ENCODE measurements at places on chromosomes 11 and 22.
A peak's percentile ranks its signal among the peaks of the same experiment; 100 is the strongest.

DNA sequence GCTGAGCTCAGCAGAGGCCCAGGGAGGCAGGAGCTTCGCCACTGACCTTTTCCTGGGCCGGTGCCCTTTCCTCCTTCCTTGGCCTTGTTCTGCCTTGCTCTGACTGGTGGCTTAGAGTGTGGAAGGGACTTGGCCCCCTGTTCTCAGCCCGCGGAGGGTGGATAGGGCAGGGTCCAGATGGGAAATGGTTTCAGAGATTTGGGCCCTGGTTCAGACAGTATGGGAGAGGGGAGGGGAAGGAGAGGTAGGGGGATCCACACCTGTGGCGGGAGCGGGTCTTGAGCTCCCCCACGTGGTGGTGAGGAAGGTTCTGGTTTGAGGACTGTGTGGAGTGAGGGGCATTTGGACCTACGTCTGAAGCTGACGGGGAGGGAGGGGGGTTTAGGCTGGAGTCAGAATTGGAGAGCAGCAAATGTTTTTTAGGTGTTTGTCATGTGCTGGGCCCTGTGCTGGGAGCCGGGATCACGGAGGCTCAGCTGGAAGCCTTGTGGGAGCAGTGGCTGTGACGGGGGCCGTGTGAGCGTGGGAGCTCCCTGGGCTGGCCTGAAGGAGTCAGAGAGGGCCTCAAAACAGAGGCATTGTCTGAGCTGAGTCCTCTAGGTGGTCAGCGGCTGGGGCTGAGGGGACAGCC lies 27.2 kb downstream of the SHANK3 start:
- no peak for DNase-seq

GRCh38 chr22:48396785-48397530 lies 1430.7 kb downstream of the BRD1 start:
- DNase-seq: no peak

- DNase-seq: no peak
Observed at GRCh38 chr11:108253176-108253575, 30.3 kb downstream of the ATM start.

DNA sequence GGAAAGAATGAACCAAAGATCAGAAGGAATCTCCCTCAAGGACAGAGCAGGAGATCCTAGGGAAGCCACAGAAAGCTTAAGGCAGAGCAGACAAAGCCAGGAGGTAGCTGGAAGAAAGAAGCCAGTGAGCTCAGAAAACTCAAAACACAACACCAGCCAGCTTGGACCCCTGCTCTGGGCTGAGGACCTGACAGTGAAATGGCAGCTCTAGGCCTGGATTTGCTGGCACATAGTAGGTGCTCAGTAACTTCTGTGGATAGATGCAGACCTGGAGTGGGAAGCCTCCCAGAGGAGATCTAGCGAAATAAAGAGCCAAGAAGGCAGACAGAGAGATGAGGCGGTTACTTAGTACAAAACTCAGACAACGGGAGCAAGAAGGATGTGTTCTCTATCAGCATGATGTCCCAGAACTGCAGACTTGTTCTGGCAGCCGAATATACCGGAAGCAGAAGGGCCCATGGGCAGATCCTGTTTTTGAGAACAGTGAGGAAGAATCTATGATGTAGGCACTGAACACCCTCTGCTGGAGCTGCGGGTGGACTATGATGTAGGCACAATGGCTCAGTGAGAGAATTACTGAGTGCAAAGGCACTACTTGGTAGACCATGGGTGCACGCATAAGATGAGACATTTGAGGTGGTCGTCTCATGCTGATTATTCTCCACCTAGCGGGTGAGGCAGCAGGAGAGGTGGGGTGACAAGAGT lies 4.8 kb downstream of the ROBO4 start:
- DNase-seq: no peak

- no peak for DNase-seq
Observed at GRCh38 chr11:2179516-2179915, 7.9 kb upstream of the TH start.

DNA sequence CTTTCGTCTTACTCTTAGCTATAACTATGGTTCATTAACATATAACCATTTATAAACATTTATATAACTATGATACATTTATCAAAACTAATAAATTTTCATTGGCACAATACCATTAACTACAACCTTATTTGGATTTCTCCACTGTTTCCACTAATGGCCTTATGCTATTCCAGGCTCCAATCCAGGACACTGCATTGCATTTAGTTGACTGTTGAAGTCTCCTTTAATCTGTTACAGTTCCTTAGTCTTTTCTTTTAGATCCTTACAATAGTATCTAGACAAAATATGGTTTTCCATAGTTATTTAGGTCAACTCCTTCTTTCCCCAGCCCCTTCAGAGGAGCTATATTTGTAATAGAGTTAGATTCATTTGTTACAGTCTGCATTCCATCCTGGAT lies 47.2 kb downstream of the CCDC34 start:
- no peak for DNase-seq

GRCh38 chr22:31951194-31952093 lies 7.1 kb downstream of the YWHAH start:
- DNase-seq: no peak

DNA sequence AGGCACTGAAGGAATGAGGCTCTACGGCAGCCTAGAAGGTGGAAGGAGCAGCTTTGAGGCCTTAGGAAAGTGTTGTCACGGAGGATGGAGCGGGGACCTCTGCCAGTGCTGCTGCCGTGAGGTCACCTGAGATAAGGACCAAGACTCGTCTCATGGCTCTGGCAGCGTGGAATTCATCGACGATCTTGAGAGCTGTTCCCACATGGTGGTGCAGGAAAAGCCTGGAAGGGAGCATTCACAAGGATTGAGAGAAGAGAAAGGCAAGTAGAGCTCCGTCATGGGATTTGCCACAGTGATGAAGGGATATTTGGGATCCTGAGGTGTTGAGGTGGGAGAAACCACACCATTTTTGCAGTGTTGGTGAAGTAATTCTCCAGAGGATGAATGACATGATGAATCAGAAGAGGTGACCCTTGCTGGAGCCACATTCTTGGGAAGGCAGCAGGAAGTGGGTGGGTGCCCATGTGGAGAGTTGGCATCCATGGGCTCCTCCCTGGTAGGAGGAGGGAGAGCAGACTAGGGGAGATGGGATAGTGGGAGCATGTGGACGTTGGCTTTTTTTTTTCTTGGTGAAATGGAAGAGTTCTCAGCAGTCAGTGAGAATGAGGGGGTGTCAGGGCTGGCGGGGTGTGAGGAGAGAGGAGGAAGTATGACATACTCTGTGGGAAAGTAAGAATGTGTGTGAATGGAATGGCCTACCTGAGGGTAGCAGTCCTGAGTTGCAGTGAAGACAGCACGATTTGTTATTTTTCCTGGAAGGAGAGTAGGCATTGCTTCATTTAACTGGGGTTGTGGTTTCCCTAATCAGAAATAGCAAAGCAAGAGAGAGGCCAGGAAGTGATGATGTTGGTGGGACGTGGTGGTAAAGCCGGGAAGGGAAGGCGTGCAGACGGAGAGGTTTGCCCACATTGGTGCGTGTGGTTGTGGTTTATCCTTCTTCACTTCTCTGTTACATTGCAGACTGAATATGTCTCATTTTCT lies 11.1 kb downstream of the PPP6R3 start:
- peak; percentile 53 for DNase-seq
